ENCODE measurements at places on chromosomes 5 and 9.

GRCh38 chr5:15933259-15934207, 246.1 kb downstream of the MARCHF11 start:
- no peak for DNase-seq

- DNase-seq: no peak
Measured at GRCh38 chr9:90801241-90801972, at the start of gene SYK. TSS of gene SYK (plus strand) at chr9:90801819. CDS start at chr9:90843899, 42,080 bp downstream.

- DNase-seq: no peak
Measured at GRCh38 chr5:143542798-143543144, 139.3 kb upstream of the NR3C1 start.

- no peak for DNase-seq
Measured at GRCh38 chr9:286071-286740, 71.5 kb downstream of the DOCK8 start.

DNA sequence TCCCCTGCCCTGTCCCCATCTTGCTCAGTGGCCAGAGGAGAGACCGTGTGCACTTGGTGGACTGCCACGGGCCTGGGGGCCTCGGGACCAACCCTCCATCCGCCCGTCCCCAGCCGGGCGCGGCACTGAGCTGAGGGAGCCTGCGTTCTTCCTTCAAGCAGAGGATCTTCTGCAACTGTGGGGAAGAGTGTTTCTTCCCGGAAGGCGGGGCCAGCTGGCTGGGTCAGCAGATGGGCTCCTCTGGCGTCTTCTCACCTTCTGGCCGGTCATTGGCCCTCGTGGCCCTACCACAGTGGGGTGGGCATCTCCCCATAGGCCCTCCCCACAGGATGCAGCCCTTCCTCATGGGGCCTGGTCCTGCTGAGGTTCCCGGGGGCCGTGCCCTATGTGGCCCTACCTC, 17.4 kb downstream of the RXRA start:
- DNase-seq: no peak

DNA sequence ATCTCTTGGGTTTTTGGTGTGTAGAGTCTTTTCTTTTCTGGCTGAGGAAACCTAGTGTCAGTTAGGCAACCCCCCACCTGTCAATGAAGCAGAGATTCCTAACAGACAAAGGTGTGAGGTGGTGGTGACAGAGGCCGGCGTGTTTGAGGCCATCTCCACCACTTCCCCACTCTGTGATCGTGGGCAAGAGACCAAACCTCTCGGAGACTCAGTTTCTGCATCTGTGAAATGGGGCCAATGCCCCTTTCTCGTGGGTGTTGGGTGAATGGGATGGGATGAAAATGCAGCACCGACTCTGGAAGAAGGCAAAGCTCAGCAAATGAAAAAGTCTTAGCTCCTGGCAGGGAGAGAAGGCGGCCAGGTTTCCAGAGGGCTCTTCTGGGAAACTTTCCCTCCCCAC, 807 bp downstream of the FAM163B start:
- DNase-seq: no peak

- no peak for DNase-seq
Measured at GRCh38 chr9:126761274-126761673, 43.6 kb upstream of the ZBTB43 start.

- DNase-seq: no peak
Measured at GRCh38 chr5:100643473-100643872, 108.3 kb downstream of the FAM174A start.

DNA sequence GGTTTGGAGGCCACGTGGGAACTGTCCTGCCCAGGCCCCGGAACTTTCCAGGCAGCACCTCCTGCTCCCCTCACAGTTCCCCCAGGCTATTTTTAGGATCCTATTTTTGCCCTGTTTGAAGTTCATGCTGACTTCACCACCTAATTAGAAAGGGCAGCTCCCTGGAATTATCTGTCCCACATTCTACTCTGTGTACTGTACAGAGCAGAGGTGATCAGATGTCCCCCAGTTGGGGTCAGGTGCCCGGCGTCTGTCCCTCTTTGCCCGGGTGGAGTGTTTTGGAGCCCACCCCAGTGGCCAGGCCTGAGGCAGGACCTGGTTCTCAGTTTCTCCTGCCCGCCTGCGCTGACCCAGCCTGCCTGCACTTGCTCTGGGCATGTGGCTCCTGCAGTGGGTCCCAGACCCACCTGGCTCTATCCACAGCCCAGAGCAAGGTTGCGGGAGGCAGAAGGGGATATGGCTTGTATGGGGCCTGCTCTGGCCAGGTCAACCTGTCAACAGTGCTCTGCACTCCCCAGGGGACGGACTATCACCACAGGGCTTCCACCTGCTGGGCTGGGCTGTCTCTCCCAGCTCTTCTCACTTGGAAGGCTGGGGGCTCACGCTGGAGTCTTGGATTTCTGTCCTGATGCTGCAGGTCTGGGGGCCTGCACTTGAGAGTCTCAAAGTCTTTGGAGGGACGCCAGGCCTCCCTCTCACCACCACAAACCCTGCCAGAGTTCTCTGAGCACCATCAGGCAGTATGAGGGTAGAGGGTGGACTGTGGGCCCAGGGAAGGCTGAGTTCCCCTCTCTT, 268.3 kb downstream of the GADD45G start:
- no peak for DNase-seq

DNA sequence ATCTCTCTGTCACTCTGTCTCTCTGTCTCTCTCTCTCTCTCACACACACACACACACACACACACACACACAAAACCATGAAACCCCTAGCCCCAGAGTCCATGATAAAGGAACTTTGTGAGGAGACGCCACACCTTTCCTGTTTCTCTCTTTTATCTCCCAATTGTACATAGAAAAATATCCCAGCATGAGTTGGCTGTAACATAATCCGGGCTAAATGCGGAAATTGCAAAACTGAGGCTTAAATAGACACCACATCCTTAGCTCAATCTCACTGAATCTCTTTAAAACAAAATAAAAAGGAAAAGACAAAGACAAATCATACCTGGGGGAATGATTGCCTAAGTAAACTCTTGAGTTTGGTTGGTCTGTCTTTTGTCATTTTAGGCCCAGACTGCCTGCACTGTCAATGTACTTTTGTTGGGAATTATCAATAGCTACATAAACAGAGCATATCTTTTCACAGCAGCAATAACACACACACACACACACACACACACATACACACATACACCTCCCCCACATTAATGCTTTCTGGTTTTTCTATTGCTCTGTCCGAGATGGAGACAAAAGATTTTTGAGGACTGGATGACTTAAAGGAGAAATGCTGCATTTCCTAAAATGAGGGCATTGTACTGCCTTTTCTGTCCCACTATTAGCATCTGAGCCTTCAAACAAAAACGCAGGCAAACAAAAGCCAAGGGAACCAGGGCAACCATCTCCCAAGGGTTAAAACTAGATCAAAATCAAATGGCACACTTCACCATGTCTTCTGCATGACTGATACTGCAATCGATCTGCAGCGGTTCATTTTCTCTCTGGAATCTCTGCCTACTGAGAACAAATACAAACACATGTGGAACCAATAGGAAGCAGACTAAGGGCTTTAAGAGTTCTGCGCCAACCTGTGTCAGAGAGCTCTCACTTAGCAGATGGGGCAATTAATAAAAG, 321.5 kb downstream of the NFIB start:
- peak; percentile 29 for DNase-seq

GRCh38 chr9:132116583-132116982, 36.9 kb upstream of the MED27 start:
- DNase-seq: no peak

DNA sequence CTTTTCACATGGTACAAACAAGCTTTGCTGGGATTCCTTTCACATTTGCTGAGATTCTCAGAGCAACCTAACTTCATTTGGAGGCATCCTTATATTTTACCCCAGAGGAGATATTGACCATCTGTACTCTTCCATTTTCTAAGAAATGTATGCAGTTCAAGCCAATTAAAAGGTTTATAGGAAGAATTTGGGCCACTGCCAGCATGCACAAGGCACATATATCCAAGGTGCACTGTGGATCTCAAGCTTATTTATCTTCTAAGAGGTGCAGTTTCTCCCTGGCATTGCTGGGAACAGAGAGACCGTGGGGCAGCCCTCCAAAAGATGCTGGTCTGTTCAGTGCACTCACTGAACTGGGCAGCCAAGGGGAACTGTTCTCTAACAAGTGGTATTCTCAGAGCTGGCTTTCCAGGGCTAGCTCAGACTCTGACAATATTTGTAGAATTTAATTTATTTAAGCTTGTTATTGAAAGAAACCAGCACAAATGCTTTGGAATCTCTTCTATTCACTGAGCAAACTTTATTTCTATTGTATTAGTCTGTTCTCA, 213.3 kb downstream of the TENT4A start:
- no peak for DNase-seq

DNA sequence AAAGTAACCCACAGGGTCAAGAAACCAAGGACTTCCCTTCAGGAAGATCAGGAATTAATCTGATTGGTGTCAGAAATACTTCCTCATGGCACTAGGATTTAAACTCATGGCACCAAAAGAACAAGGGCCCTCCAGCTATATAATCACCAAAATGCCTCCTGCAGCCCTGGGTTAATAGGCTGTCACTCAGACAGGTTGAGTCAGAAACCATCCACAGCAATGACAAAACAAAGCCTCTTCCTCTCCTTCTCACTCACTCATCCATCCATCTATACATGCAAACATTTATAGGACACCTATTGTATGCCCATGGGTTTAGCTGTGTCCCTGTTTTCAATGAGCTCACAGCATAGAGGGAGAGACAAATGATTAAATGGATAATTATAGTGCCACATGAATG, 62.5 kb upstream of the SPOCK1 start:
- DNase-seq: no peak

DNA sequence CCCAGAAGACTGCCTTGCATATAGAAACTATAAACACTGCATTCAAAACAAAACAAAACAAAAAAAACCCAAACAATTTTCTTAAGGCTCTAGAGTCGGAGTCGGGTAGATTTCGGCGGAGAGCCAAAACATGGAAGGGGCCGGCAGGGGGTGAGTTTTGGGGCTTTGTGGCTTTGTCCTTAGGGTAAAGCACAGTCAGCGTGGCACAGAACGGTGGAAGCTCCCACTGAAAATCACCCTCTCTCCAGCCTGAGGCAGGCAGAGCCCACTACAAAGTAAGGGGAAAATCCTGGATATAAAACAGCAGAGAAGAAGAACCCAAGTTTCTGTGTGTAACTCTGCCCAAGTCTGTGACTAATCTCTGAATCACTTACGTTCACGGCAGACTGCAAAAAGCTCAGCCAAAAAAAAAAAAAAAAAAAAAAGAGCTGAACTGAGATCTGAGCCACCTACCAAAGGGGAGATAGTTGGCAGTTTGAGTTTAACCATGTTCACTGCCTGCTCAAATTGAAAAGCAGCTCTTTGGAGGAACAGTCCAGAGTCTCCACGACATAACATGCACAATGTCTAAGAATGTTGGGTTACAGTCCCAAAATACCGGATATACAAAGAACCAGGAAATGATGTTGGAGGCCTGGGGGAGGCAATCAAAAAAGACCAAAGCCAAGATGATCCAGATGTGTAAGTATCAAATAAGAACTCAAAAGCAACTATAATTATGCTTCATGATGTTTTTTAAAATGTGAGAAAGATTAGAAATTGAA, 26.6 kb upstream of the OR2K2 start:
- peak; percentile 82 for DNase-seq

- no peak for DNase-seq
Measured at GRCh38 chr5:169913479-169913878, 66.8 kb downstream of the INSYN2B start.

DNA sequence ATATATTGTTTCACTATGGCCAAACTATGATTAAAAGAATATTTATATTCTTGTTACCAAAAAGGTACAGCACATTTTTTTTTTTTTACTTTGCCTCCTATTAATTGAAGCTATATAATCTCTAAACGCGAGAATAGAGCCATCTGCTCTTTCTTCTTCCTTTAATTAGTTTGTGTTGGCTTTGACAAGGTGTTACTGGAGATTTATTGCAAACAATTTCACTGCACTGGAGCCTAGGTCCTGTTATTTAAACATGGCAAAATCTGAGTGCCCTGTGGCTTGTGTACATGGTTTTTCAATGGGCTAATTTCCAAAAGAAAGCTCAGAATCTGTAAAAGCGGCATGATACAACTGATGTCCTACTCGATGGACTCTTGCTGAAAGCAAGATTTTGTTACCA, 40.8 kb upstream of the GABRG2 start:
- no peak for DNase-seq

DNA sequence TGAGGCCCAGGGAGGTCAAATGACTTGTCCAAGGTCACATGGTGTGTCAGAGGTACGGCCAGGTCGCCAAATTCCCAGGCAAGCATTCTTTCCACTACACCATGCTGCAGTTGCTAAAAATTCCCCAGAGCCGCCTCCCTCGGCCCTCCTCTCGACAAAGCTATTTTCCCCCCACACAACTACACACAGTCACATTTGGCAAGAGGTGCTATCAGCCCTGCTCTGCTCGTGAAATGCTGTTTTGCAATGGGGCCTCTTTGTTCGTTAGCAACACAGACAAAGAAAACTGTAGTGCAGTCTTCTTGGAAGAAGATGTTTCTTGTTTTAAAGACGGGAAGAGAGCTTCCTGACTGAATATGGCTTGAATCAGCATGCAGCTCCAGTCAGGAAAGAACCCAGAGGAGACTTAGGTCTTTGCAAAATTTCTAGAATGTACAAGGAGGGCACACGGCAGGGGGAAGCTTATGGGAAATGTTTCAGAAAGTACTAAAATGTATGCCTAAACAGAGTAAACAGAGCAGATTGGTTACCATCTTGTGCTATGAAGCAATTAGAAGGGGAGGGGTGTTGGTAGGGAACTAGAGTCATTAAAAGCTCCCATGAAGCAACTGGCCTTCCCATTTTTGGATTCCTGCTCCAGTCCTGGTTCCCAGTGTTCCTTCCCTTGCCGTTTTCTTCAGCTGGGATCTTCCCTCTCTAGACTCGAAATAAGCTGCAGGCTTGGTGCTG, 14.2 kb downstream of the SLIT3 start:
- no peak for DNase-seq

GRCh38 chr9:130782886-130783530, 52.0 kb upstream of the ABL1 start:
- DNase-seq: no peak

GRCh38 chr5:127561254-127561653, 43.8 kb downstream of the PRRC1 start:
- no peak for DNase-seq

DNA sequence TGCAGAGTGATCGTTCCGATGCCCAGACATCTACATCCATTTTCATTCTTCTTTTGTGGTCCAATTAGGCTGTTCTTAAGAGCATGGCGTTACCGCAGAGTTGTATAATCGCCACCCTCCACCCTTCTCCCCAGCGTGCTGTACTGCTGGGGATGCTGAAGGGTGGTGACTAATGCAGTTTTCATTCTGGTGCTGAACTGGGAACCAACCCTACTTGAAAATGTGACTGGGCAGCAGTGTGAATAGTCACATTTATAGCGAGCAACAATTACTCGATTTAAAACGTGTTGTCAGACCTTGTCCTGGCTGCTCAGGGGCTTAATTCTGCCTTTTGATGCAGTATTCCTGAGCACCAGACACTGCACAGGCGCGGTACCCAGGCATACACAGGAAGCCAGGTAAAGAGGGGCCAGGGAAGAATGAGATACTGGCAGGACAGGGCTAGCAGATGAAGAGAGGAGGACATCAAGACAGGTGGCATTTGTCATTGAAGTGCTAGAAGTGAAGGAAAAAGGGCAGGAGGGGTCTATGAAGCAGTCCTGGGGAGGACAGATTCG, 719 bp upstream of the ISCA1 start:
- DNase-seq: peak; percentile 82
